ENCODE measurements at places on chromosomes 1 and 21.

DNA sequence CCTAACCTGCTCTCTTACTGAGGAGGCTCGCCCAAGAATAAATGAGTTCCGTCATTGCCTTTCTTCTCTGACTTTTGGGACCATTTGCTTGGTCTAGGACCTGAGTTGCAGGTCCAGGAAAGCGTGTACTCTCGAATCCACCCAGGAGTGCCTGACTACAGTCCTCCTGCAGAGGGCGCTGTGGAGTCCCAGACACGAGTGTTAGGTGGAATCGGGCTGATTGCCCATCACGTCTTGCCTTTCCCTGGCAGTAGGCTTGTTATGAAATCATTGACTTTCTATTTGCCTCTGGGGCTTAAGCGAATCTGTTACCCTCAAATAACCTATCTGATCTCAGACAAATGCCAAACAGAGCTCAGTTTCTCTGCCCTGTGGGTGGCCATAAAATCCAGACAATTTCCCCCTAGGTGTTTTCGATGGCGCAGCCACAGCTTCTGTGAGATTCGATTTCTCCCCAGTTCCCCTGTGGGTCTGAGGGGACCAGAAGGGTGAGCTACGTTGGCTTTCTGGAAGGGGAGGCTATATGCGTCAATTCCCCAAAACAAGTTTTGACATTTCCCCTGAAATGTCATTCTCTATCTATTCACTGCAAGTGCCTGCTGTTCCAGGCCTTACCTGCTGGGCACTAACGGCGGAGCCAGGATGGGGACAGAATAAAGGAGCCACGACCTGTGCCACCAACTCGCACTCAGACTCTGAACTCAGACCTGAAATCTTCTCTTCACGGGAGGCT is at the start of gene IL20:
TSS of gene IL20 (plus strand) at position 685 of the 733 bp plus-strand sequence. CDS start 230 bp downstream, outside the sequence.
- peak; percentile 38 for DNase-seq

- DNase-seq, result no peak
These were observed 32.0 kb upstream of the OTUD3 start for GRCh38 chr1:19850214-19850613.

DNA sequence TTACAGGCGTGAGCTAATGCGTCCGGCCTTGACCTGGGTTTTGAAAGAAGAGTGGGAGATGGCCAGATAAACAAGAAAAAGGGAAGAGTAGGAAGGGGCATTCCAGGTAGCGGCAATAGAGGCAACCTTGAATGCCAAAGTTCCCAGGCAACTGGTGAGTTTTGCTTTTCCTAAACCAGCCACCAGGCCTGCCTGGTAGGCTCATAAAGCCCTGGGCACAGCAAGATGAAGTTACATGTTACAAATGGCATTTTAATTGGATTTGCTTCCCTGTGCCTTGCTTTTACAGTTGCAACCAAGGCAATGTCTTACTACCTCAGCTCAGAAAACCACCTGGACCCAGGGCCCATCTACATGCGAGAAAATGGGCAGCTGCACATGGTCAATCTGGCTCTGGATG is 5.5 kb downstream of the LRRC42 start:
- no peak for DNase-seq

GRCh38 chr21:15240848-15241247 is 176.0 kb upstream of the NRIP1 start:
- no peak for DNase-seq

DNA sequence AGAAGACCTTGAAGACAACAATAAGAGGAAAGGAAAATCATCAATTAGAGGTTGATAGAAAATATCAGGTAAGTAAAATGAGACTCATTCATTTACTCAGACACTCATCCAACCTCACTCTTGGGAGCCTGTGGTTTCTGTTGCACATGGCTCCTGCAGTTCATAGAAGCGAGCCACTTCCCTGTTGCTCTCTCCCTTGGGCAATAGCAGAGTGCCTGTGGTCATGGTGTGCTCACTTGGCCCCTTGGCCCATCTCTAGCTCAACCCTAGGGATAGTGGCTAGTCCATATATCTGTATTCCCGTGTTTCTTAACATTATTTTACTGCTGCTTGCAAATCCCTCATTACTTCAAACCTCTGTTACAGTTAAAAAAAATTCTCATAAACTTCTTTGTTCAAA is 368.6 kb downstream of the PTPRC start:
- DNase-seq, result no peak

GRCh38 chr21:39972471-39972870 is 105.2 kb downstream of the PCP4 start:
- no peak for DNase-seq

GRCh38 chr1:51727366-51727765 is 110.5 kb downstream of the OSBPL9 start:
- no peak for DNase-seq

DNA sequence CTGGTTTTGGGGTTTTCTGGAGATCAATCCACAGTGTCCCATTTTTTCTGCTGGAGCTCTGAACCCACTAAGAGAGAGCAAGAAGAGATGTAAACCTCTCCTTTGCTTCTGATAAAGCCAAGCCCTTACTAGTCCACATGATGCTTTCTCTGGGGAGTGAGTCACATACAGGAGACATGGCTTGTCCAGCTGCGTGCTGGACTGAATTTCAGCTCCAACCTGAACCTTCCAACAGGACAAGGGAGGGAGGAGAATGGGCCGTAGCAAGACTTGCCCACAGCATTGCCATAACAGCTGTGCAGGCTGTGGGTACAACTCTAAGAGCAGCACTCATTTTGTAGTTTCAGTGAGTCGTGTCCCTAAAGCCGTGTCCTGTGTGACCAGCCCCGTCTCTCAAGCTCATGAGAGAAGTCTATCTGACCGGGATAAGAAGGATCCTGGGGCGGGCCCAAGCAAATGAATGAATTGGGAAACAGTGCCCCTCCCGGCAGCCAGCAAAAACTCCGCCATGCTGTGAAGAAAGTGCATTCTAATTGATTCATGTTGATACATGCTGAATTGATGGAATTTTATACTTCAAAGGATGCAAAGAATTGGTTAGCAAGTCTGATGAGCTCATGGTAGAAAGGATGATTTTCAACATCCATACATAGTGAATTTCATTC is 195.2 kb downstream of the GABPA start:
- DNase-seq, result no peak

DNA sequence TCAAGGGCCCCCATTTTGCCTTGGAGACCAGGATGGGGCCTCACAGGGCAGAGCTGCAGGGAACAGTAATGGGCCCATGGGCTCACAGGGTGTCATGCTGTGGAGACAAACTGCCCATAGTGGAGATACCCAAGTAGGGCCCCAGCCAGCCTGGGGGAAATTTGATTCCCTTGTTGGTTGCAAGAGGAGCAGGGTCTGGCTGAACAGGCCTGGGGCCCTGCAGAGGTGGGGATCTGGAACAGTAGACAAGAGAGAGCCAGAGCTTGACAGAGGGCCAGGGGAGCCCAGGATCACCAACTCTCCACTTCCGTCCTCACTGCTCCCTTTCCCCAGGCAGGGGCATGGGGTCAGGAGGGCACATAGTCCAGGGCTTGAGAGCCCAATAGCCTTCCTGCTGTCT is 8.7 kb downstream of the S100B start:
- DNase-seq, result no peak

DNA sequence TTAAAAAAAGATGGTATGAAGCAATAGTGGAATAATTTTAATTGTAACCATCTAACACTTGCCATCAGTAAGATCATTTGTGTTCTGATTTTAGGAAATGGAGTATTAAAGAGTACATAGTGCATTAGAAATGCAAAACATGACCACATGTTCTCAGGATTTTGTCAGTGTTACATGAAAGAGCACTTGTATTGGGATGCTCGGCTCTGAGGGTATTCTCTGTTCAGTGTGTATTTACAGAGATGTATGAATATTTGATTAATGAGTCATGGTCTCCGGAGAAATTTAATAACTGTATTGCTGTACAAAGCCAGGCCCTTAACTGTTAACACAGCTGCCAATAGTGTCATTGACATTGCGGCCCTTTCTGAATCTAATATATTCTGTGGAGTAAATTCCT is 91.7 kb downstream of the ATG4C start:
- DNase-seq, result no peak

DNA sequence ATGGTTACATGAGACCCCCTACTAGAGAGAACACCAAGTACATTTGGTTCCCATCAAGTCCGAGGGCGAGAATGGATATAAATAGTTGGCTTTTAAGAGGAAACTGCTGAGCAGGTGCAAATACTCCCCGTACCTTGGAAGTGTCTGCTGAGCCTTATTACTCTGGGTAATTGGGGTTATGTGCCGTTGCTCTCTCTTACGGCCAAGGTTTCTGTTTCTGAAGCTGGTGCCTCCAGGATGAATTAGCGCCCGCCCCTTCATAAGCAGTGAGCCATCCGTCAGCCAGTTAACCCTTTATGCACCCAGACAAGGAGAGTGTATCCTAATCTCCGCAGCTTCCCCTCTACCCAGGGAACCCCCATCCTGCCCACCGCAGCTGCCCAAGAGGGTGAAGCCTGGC is 90.4 kb upstream of the AJAP1 start:
- no peak for DNase-seq

DNA sequence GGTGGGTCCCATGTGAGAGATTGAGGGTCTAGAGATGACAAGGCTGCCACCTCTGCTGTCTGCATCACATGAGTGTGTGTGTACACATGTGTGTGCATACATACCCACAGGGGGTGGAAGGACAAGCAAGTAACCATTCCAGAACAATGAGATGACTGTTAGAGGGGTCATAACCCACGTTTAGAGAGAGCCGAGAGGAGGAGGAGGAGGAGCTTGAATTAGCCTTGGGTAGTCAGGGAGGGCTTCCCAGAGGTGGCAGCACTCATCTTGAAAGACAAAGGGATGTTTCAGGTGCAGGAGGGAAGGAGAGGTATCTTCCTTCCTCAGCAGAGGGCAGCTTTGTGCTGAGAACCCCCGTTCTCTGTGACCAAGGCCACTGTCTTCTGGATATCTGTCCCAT is 21.3 kb downstream of the TNFRSF1B start:
- DNase-seq, result no peak

- no peak for DNase-seq
These were observed 26.6 kb upstream of the LRRN2 start for GRCh38 chr1:204711947-204712701.

DNA sequence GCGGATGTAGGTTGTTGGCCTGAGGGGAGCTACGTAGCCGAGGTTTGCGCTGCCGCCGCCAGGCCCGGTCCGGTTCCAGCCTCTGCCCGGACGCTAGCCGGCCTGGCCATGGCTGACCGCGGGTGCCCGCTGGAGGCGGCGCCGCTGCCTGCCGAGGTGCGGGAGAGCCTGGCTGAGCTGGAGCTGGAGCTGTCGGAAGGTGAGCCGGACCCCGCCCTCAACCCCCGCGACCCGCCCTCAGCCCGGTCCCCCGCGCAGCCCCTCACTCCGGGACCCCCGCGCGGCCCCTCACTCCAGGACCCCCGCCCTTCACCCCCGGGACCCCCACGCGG is 299 bp downstream of the DIP2A start:
- DNase-seq, result no peak

DNA sequence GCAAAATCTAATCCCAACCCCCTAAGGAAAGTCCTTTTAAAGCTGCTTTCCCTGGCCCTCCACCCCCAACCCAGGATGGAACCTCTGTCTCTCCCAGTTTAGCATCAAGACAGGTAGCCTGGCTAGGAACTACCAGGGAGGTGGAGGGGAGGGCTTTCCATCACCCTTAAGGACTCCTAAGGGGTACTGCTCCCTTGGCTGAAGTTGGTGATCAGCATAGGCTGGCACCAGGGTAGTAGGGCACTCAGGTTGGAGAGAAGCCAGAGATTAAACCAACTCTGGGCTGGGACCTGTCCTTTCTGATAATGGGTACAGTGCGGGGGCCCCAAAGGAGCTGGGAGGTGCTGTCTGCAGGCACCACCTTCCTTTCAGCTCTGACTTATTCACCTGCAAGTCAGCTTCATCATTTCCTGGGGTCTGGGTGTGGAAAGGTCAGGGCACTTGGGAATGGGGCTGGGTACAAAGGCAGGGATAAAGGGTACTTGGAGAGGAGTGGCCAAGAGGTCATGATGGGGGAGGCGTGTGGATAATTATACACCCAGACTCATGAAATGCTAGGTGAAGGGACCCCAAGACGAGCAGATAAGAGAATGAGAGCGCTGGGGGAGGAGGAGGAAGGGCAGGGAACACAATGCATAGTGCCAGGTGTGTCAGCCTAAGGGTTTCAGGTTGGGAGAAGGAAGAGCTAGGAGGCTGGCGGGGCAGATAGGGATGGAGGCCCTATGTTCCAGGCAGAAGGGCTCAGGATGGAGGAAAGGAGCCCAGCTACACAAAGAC is 1.2 kb downstream of the ARHGEF2 start:
- DNase-seq, result no peak

DNA sequence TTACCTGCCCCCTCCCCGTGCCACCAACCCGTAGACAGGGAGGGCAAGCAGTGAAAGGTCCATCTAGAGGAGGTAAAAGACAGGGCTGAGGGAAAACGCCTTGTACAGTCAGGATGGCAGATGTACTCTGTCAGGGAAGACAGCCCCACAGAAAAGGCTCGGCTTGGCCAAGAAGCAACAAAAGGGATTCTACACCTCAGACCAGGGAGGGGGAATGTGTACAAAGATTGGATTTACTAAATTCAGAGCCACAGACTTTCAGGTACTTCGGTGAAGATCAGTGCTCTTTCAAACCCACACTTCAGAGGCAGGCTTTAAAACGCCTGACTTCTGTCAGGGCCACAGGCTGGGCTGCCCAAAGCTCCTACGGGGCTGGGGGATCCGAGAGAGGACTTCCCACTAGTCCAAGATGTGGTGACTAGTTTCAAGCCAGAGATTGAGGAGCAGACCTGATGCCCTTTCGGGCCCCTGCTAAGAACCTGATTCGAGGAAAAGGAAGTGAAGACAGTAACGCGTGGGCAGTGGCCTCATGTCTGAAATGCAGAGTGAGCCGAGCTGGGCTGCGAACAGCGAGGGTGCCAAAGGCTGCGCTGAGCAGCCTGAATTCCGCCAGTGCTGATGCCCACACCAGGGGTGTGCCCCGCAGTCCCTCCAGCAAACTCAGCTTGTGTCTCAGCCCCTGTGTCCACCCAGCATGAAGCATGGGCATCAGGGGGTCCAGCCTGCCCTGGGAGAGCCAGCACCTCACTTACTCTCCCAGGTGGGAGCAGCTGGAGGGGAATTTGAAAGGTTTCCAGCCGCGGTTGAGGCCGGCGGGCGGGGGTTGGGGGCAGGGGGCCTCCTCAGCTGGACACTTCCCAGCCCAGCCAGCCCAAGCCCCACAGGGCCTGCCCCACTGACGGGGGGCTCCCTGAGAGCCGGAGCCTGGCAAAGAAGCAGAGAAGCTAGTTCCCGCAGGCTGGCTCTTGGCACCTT is 36.2 kb downstream of the KIAA1614 start:
- no peak for DNase-seq

GRCh38 chr1:192629612-192630011 is 6.3 kb upstream of the RGS13 start:
- DNase-seq, result no peak

DNA sequence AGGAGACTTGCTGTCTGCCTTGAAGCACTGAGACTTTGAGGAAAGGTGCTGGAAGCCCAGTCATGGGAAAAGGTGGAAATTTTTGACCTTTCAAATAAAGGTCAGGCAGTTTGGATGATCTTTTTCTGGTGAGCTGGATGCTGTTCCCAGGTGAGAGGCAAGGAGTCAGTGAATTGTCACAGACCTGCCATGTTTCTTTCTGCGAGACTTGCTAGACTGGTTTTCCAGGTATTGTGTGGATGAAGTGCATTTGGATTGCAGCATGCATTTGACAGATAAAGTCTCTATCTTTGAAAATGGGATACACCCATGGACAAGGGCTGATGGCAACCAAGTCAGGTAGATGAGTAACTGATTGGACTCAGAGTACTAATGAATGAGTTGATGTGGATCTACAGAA is 65.7 kb upstream of the NHLH2 start:
- DNase-seq, result no peak

GRCh38 chr1:31038360-31038759 is 27.2 kb downstream of the PUM1 start:
- DNase-seq, result no peak
